ENCODE measurements at places on chromosomes 12 and 14. TPM values are rescaled to one million over a fixed set of nuclear protein-coding genes. Genes with fewer than 3 reads are reported as not detected.

Gene HOTAIR
- total RNA-seq = 31.7 TPM

Gene DNAJC22
- 1.9 TPM for total RNA-seq

Gene SLC24A4
- total RNA-seq = not detected

Gene SBNO1
- total RNA-seq = 68.7 TPM

Gene FSCB
- total RNA-seq = not detected

- DNase-seq = no peak
Observed at GRCh38 chr12:119075918-119076317, 94.6 kb downstream of the SRRM4 start.

DNA sequence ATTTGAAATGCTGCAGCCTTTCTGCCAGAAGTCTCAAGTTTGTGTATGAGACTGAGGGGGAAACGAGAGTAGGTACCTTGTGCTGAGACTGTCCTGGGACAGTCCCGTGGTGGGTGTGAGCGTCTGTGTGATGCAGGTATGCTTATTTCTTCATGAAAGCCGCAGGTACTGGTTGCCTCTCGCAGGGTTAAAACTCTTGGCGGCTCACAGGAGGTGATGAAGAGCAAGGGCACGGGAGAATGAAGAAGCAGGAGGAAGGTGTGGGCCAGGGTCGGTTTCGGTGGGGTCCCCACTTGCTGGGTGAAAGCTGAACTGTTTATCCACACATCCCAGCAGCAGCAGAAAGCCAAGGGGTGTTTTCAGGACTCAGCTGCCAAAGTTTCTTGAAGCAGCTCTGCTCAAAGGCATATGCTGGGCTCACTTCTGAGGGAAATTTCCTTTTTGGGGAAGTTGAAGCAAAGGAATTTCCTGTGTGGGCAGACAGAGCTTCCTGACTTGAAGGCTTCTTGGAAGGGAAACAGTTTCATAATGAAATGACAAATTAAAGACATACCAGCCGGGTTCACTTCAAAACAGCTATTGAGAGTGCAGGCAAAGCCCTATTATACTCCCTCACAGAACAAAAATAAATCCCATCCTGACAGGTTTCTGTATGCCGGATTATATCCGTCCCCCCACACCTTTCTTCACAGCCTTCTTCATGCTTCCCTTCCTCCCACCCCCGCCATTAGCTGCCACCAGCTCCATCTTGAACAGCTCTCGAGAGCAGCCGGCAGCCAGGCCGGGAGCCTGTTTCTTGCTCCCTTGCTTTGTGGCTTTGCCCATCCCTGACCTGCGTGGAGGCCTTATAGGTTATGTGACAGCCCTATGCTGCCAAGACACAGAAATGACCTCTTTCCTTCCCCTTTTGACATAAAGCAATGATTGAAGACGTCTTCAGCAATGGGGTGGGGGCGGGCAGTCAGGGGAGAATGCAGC lies 116.6 kb downstream of the ETV6 start:
- DNase-seq = no peak

DNA sequence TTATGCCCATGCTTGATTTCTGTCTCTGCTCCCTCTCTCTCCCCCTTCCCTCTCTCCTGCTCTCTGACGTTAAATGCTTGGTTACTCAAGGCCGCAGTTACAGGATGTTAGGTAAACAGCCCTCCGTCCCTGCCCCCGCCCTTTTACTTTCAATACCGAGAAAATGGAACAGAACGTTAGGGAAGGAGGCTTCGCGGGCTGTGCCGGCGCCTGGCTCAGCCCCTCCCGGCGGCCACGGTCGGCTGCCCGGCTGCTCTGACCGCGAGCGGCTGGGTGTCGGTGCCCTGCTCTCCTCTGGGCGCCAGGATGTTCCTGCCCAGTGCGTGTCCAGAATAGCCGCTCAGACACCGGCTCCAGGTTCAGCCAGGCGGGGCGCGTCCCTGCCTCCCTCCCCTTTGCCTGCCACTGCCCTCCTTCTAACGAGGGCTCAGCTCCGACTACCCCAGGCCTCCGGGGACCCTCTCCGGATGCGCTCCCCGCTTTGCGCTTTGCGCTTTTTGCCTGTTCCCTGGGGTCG lies 166.1 kb downstream of the ADCK1 start:
- no peak for DNase-seq

DNA sequence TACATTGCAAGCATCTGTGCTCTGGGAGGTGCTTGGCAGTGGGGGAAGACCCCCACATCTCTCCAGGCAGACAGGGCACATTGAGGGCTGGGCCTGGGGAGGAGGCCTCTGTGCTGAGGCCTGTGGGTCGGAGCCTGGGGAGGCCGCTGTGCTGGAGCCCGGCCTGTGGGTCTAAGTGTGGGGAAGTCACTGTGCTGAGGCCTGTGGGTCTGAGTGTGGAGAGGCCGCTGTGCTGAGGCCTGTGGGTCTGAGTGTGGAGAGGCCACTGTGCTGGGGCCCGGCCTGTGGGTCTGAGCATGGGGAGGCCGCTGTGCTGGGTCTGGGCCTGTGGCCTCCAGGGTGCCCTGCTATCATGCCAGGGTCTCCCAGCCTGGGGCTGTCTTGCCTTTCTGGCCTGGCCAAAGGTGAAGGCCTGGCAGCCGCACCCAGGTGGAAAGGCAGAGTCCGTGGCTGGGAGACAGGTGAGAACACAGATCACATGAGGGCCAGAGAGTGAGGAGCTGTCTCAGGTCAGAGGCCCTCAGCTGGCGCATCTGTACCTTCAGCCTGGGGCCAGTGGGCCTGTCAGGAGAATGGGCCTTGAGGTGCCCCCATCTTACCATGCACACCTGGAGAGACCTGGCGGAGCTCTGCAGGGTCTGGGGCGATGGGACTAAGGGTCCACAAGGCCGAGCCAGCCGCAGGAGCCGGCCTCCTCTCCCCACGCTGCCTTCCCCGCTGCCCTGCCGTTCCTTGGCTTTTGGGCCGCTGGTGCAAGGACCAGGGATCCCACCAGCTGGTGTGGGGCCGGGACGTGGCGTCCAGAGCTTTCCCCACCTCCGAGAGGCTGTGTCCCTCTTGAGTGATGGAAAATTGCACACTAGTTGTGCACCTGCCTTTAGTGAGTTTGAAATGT lies 18.6 kb upstream of the CRIP2 start:
- DNase-seq = no peak

GRCh38 chr14:53953828-53954550 lies 2.6 kb downstream of the BMP4 start:
- no peak for DNase-seq

- no peak for DNase-seq
Observed at GRCh38 chr14:98924046-98924445, 348.0 kb downstream of the BCL11B start.

- no peak for DNase-seq
Observed at GRCh38 chr12:121789233-121789781, 4.2 kb downstream of the RHOF start.
